Fibroblast of skin of right biceps (primary cell): ENCODE measurements at places on chromosomes 7 and 10.

GRCh38 chr10:57605948-57606485, 661.7 kb downstream of the IPMK start:
- DNase-seq: no peak

DNA sequence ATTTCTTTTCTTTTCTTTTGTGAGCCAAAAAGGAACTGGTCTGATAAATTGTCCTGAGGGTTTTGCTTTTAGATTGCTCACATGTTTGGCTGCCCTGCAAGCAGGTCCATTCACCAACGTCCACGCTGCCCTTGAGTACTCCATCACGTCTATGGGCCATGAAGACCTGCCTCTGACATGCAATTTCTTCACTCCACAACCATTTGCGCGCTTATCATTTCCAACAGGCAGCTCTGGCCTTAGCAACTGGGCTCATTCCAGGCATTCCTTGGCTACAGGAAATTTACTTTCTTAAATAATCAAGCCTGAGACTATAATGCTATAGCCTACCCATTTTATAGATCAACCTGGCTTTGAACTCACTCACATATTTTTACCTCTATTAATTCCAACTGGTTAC, 408.3 kb upstream of the C7orf33 start:
- DNase-seq: peak; percentile 32

GRCh38 chr7:85262891-85263290, 76.0 kb upstream of the SEMA3D start:
- DNase-seq: no peak

- DNase-seq: no peak
Observed at GRCh38 chr7:43585562-43585961, 2.7 kb downstream of the STK17A start.

DNA sequence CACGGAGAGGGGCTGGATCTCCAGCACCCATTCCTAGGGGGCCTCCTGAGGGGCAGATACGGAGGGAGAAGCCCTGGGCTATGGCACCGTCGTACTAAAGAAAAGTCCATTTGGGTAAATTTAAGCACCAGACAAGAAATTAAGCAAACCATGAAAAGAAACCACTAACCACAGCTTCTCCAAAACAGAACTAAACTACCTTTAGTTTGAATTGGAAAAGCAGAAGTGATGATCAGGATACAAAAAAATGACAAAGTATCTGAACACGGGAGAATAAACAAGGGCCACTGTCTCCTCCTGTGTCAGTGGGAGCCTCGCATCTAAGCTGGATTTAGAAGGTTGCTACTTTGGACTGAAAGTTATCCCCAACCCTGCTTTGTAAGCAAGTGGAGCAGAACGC, 69.1 kb downstream of the DIP2C start:
- DNase-seq: no peak

DNA sequence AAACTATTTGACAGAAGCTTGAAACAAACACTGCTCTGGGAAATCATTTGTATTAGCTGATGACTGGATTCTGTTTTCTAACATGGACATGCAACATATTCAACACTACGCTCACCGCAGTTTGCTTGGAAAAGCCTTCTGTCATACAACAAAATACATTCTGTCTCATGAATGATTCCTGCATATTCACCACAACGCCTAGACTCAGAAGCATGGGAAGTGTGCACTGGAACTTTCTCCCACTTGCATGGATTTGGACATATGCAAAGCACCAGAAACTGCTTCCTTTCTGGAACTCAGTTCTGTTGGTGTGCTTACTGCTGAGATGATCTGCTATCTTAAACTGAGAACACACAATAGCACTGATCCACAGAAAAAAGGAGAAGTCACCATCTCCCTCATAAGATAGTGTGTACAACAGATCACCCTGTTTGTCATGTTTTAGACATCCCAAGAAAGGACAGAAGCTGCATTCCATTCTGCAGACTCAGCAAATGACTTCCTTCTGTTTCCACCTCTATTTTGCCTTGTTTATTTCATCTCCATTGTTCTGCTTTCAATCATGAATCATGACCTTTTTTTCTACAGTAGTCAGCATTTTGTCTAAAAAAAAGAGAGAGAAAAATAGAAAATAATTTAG, 115.8 kb downstream of the HTR7 start:
- DNase-seq: peak; percentile 84

GRCh38 chr7:44867073-44867995, 18.0 kb downstream of the PURB start:
- DNase-seq: peak; percentile 84

DNA sequence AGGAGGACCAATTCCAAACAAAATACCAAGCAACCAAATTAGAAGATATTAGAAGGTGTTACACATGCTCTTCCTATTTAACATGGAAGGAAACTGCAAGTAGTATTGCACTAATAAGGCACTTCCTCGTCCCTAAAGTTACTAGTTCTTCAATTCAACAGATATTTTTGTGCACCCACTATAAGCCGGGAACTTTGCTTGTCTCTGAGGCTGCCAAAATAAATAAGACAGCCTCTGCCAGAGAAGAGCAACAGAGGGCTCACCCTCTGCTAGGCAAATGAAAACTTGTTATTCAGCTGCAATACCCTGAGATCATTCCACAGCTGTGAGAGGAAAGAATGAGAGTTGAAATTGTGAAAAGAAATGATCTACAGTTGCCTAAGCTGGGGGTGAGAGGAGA, 37.4 kb upstream of the GSAP start:
- DNase-seq: no peak

- DNase-seq: no peak
Observed at GRCh38 chr10:101070098-101070497, 8.3 kb downstream of the KAZALD1 start.

DNA sequence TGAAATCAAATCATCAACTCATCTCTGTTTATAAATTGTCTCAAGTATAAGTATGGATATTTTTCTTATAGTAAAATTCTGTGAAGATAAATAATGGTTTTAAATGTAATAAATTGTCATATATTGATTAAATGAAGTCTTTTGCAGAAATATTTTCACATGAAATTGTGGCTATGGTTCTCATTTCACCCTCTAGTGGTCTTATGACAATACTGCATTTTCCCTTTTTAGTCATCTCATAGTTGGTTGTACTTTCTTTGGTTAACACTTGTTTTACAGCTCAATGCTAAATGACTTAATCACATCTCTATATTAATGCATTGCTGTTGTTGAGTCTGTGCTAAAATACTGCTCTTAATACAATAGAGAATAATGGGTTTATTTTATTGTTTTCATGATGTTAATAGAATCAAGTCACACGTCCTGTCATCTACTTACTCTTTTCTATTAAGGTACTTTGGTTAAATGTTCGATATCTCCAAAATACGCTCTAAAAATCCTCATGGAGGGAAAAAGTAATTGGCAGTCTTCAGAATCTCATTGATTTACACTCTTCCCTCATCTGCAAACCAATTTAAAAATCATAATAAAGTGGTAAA, 38.0 kb upstream of the CACNA2D1 start:
- peak; percentile 26 for DNase-seq
